ENCODE measurements at places on chromosomes 1 and 21.

DNA sequence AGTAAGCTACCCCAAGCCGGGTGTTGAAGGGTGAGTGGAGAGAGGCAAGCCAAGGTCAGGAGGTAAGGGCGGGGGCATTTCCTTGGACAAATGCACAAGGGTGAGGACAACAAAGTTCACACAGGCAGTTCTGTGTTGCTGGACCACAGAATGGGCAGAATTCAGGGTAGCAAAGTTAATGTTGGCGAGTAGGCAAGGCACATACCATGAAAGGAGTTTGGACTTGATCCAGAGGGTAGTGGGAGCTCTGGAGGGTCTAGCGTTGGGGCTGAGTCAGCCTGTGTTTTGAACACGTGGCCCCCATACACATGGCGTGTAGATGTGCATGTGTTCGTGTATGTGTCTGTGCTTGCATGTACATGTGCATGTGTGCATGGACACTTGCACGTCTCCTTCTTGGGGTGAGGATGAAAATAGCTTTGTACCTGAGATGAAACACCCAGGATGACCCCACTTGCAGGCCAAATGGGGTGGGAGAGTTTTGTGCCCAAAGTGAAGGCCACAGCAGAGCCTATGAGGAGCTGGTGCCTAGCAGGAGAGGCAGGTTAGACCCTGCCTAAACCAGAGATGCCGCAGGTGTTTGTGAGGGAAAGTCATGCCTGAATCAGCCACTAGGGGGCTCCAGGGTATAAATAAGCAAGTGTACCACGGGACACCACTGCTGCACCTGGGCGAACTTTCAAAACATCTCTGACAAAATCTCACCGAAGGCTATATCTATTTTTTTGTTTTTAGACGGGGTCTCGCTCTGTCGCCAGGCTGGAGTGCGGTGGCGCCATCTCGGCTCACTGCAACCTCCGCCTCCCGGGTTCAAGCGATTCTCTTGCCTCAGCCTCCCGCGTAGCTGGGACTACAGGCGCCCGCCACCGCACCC, 21.8 kb downstream of the SLC27A3 start:
- DNase-seq = peak; percentile 85

GRCh38 chr1:119866451-119866850, 29.9 kb downstream of the ADAM30 start:
- no peak for DNase-seq

DNA sequence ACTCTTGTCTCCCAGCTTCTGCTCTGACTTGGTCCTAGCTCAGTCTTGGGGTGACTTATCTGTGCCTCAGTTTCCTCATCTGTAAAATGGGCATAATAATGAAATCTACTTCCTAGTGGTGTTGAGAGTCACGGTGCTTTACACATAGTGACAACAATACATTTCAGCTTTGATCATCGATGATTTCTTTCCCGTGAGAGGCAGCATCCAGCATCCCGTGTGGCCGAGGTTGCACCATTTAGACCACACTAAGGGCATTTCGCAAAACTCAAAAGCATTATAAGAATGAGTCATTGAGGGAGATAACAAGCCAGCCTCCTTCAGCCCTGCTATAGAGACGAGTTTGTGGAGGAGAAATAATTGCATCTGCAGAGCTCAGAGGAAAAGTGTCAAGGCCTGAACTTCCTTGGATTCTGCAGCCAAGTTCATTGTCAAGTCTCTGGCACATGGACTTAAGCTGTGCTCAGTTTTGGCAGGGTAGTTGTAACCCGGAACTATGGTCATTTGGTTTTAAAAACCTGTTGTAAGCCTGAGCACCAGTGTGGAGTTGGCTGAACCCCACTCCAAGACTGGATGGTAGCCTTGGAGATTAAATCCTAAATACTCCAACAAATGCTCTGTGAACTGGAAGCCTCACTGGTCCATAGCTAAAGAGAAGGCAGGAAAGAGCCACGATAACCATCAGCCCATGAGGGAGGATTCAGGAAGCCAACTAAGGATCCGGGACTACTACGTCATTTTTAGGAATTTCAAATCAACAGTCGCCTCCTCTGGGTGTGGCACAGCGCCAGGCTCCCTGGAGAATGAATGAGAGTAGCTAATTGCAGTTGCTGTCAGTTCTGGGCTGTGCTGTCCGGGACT, 64.2 kb downstream of the TCP10L start:
- DNase-seq = no peak

GRCh38 chr1:167158111-167158812, 62.4 kb upstream of the POU2F1 start:
- DNase-seq = no peak

DNA sequence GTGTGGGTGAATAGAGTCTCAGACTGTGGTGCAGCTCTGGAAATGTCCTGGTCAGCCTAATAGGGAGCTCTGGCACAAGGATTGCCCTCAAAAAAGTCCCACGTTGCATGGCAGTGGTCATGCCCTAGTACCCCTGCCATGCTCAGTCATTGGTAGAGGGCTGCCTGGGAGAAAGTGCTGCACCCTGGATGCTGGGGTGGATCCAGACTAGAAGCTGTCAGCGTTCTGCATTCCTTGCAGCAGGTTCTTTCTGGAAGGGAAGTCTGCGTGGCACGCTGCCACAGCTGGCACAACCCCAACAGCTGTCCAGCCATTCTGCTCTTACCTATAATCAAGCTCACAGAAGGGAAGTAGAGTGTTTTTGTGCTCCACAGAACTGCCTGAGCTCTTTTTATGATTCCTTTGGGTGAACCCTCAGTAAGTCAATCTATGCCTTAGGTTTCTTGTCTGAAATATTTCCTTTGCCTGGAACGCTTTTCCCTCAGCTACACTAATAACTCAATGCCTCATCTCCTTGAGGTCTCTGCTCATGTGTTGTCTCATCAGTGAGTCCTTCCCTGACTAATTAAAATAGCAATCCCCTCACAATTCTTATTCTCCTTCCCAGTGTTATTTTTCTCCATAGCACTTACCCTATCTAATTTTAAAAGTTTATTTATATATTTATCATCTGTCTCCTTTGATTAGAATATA, 61.5 kb upstream of the JAK1 start:
- DNase-seq = no peak

DNA sequence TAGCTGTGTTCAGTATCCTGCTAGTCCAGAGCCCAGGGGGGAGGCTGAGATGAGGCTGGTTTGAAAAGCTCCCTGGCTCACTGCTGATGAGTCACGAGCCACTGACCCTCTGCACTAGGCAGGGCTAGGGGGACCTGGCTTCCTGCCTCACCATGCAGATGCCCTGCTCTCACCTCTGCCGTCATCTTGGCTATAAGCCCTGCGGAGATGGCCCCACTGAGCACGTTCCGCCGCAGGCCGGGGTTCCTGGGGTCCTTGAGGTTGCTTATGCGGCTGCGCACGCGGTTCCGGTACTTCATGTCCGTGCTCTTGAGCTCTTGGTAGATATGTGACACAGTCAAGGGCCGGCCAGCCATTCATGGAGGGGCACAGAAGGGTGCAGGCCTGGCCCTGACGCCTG, 24.1 kb upstream of the ZNF436 start:
- DNase-seq = no peak
